T-helper 17 cell (primary cell): ENCODE measurements at places on chromosomes 11 and 22. TPM values are rescaled to one million over a fixed set of nuclear protein-coding genes. Genes with fewer than 3 reads are reported as not detected.

DNA sequence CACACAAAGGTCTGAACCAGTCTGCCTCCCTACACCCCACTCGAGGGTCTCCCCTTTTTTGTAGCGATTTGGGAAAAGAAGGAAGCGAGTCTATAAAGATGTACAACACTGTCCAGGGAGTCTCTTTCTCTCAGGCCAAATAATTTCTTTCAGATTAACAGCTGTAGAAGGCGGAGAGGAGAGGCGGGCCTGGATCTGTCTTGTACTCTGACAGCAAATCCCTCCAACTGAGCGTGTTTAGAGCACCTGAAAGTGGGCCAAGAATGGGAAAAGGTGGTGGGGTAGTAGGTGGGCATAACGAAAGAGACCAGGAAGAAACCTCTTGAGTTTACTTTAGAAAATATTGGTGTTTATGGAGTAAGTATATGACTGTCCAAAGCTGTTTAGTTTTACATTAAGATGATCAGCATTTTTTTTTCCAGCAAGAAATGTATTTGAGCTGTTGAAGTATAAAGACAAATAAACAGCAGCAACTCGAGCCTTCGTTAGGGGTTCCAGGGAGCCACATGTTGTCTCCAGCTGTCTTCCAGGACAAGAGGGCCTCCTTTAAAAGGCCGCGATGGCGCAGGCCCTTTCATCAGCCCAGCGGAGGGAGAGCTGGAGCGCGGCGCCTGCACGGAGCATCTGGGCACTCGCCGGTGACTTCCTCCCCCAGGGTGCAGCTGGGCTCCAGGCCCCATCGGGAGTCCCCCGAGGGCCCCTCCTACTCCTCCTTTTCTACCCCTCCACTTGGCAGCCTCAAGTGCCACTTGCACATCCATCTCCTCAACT is 34.9 kb downstream of the SCUBE1 start:
- DNase-seq: no peak

DNA sequence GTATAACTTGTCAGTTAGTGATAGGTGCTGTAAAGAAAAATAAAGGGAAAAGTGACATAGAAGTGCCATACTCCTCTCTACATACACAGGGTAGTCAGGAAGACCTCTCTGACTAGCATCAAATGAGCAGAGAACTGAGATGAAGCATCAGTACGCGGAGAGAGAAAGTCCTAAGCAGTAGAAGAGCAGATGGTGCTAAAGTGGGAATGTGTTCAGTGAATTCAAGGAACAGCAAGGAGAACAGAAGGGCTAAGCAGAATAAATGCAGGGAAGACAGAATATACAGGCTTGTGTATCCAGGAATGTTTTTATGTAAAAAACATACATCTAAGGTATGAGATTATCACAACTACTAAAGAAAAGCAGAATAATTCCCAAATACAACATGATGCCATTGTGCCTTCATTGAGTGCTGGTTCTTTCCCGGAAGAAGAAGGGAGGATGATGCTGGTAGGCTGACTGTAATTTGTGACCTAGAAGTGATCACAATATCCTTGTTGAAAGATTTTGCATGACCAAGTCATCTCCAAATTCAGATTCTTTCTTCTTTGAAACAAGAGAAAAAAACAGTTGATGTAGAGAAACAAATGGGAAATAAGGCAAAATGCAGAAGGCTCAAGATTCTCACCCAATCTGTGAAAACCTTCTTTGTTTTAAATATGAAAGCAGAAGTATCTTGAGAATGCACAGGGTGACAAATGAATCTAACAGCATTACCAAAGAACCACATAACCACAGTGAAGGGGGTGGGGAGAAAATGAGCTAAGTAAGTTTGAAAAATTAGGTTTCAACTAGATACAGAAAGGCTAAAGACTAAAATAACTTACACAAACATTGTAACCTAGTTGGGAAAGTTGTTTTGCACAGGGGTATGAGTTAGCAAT is 20.5 kb downstream of the MRE11 start:
- no peak for DNase-seq

DNA sequence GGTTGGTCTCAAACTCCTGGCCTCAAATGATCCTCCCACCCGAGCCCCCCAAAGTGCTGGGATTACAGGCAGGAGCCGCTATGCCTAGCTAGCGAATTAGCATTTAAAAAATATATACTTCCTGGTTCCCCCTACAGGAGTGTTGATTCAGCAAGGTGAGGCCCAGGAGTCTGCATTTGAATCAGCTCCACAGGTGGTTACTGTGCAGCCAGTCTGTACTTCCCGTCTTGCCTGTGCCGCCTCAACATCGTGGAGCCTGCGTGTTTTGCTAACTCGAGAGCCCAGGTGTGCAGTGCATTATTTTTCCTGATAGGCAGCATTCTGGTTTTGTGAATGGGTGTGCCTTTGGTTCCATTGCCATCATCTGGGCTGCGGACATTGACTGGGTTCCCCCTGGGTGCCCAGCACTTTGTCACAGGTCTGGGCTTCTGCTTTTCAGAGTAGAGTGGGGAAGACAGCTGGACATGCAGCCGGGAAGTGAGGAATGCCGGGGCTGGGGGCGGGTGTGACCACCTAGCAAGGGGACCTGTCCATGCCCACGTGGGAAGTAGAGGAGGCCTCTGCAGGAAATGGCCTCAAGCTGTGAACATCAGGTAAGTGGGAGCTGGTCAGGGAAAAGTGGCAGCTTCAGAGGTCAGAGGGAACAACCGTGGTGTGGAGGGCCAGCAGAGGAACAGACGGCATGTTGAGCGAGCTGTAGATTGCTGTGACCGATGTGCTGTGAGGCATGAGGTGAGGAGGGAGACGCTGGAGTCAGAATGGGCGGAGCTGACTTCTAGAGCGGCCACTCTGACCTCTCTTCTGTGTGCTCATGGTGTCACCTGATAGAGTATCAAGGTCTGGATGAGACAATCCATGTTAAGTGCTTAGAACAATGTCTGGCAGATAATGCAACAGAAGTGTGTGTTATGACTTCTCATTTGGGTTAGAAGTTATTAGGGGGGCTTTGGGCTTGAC is 42.2 kb downstream of the PPFIA1 start:
- no peak for DNase-seq

DNA sequence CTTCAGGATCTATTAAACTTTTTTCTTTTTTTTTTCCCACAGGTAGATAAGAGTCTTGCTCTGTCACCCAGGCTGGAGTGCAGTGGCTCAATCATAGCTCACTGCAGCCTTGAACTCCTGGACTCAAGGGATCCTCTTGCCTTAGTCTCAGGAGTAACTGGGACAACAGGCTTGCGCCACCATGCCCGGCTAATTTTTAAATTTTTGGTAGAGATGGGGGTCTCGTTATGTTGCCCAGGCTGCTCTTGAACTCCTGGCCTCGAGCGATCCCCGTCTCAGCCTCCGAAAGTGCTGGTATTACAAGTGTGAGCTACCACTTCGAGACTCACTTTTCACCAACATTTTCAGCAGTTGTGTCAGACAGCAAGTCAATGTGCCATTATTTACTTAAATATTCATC is 962 bp downstream of the SIRT3 start:
- DNase-seq: no peak

DNA sequence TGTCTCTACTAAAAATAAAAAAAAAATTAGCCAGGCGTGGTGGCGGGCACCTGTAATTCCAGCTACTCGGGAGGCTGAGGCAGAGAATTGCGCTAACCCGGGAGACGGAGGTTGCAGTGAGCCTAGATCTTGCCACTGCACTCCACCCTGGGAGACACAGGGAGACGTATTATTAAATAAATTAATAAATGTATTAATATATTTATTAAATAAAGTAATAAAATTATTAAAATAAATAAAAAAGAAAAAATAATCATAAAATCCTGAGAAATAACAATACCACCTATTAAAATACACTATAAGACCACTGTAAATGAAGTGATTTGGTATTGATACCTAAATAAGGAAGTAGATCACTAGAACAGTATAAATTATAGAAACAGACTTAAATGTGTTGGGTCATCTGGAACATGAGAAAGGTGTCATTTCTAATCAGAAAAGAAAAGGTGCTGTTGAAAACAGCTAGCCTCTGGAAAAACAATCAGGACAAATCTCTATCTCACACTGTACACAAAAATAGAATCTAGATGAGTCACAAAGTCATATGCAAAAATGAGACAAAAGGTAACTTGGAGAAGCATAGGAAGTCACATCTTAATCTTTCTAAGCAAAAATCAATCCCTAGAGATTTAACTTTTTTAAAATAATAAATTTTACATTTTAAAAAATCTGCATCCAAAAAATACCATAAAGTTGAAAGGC is 43.2 kb upstream of the UBASH3B start:
- DNase-seq: no peak

GRCh38 chr11:8093931-8094575 is 13.0 kb downstream of the TUB start:
- DNase-seq: no peak

DNA sequence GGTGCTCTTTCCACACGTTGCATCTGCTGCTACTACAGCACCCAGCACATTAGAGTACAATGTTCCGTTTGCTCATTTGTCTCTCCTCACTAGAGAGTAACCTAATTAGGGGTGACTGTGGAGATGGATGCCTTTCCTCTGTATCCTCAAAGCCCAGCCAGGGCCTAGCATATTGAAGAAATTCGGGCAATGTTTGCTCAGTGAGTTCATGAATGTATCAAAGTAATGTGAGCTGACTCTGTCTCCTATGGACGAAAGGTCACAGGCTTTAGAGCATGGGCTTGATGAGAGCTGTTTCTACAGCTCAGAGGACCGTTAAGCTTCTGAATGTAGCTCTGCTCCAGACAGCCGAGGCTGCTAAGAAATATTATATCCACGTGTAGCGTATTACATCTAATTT is 67.5 kb downstream of the C11orf58 start:
- no peak for DNase-seq

- DNase-seq: no peak
These were observed 78.2 kb downstream of the KCNC1 start for GRCh38 chr11:17812865-17813187.

GRCh38 chr11:61474013-61474643 is 34.4 kb upstream of the LRRC10B start:
- DNase-seq: no peak

DNA sequence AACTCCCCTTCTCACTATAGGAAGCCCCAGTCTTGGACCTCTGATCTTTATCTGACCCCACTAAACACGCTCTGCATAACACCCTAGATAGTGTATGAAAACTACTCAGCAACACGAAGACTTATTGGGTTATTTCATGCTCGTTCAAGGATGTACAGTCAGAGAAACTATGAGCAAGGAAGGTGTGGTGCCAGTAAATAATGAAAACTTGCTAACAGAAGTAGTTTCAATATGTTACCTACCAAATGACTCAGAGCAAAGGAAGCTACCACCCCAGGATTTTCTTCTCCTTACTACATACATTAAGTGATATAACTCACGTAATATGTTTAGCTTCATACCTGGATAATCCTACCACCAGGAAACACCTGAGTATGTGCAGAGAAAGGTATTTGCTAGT is 25.9 kb upstream of the LYVE1 start:
- no peak for DNase-seq

GRCh38 chr11:72195518-72196270 is 3.8 kb downstream of the FOLR1 start:
- no peak for DNase-seq

DNA sequence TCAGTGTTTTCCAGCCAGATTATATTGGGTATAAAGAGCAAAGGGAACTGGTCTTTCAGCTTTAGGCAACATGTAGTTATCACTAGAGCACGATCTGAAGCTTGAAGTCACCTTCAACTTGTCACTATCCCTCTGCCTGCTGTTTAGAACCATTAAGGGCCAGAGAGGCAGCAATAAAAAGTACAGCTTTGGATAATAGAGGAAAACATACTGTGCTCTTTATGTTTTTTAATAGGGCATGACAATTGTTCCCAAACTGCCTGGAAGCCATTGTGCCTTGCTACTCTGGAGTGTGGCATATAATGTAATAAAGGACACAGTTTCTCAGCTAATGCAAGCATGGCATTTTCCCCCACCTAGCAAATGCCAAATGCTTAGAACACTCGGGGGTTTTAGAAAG is 1912.0 kb upstream of the RAG2 start:
- DNase-seq: no peak

GRCh38 chr11:108167624-108168023 is 46.3 kb downstream of the ACAT1 start:
- DNase-seq: no peak

DNA sequence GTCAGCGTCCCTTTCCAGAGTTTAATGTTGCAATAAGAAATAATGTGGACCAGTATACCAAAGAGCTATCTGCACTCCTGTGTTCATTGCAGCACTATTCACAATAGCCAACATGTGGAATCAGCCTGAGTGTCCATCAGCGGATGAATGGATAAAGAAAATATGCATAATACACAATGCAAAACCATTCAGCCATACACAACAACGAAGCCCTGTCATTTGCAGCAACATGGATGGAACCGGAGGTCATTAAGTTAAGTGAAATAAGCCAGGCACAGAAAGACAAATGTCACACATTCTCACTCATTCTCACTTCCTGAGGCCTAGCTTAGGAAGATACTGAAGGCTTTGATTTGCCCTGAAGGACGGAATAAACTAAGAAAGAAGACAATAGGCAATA is 22.1 kb downstream of the SLC5A4 start:
- DNase-seq: no peak

GRCh38 chr22:40030758-40031095 is 36.0 kb downstream of the FAM83F start:
- DNase-seq: no peak

DNA sequence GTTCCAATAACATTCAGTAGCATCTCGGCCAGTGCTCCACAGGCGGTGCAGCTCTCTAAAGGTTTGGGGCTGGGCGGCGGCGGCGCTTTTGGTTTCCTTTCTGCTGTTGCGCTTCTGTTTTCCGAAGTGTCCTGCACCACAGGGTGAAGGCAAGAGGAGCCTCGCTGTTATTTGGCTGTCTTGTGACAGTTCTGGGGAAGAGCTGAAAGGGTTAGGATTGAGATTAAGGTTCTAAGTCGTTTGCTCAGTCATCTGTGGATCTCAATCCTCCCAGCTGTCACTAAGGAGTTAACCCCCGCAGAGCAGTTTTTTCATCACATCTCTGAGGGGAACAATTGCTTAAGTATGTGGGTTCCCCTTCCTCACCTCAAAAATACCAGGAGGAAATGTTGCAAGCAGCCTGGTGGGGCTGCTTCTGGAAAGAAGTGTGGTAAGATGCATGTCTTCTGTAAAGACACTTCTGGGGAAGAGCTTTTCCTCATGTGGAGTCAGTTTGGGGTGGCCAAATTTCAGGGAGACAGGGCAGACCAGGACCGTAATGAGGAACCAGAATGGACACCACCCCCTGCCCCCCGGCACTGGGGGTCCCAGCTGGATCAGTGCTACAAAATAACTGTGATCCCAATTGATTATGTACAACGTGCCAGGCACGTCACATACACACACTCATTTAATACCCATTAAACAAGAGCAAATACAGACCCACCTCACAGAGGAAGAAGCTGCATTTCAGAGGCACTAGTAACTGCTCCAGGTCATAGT is 14.2 kb downstream of the TMEM121B start:
- DNase-seq: no peak

Gene SRRD
- total RNA-seq: 15.1 TPM

Gene GPHA2
- not detected for total RNA-seq

Gene OR8B12
- total RNA-seq: not detected

Gene OR51F1
- not detected for total RNA-seq

Gene TP53AIP1
- not detected for total RNA-seq

Gene DUSP8
- total RNA-seq: 90.1 TPM

Gene KBTBD3
- total RNA-seq: 5.7 TPM

Gene APLNR
- total RNA-seq: not detected
